Mesendoderm (in vitro differentiated cells): ENCODE measurements at places on chromosomes 7 and 10.

DNA sequence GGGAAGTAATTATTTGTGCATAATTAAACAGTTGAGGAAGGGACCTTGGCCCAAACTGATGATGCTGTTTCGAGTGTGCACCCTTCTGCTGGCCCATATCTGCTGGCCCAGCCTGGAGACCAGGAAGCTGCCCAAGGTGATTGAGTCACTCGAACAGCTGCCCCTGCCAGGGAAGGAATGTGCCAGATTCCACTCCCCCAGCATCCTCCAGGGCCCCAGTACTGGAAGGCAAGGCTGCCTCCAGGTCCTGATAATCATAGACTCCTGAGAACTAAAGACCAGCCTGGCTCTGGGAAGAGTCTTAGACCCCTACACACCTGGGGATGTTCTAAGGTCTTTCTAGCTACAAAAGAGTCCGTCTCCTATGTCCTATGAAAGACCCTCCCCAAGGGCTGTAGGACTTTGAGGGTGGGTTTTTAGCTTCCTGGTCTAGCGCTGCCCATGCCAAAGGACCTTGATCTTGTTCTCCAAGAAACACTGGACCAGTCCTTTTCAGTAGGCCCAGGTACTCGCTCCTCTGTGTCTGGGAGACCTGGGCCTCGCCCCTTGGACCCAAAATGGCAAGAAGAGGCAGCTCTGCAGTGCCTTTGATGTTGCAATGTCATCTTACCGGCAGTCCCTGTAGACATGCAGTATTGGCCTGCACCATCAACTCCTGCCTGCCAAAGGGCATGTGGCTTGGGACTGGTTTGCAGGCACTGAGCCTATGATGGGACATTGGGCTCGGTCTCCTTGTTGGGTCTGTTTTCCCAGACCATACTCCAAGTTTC, 103.2 kb upstream of the GPR26 start:
- DNase-seq: peak; percentile 33

DNA sequence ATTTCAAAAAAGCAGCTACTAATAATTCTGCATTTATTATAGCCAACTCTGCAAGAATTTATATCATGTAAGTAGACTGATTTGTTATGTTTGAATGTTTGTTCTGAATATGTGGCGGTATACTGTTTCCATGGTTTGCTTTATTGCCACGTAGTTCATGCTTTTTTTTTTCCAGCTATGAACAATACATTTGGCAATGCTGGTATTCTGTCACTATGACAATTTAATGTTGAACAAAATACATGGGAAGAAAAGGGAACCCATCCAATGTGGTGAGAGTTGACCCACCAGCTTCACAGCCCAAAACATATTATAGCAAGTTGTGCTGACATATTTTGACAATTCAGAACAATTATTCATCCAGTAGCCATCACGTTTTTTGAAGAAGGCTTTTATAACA, 145.6 kb downstream of the CCDC71L start:
- DNase-seq: no peak

DNA sequence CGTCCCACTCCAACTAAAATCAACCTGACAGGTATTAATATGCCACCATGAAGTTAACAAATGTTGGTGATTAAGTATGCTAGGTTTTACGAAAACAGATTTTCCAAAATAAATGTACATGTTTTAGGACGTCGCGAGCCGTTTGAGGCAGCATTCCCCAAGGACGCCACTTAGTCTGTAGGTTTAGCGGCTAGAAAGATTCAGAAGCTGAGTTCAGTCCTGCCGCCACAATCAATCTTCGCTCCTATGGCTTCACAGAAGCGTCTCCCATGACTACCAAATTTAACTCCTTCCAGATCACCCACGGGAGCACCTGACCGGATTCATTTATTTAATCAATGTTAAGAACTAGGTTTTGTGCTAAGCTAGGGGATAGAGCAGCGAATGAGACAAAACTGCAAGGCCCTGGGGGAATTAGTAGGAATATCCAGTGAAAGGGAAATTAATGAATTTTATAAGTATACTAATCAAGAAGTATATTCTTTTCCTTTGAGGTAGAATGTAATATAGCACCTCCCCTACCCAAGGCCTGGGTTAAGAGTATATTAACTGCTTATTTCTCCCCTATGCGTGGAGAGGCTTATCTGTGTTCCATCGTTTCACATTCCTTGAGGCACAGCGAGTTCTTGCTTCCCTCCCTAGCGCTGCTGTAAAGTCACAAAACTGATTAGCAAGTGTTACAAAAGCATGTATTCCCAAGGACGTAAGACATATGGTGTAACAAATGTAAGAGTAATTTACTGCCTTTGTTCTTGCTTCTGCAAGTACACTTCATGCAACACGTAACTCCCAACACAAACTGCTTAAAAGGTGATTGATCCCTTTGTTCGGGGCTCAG, 994 bp upstream of the CYP51A1 start:
- DNase-seq: peak; percentile 58

DNA sequence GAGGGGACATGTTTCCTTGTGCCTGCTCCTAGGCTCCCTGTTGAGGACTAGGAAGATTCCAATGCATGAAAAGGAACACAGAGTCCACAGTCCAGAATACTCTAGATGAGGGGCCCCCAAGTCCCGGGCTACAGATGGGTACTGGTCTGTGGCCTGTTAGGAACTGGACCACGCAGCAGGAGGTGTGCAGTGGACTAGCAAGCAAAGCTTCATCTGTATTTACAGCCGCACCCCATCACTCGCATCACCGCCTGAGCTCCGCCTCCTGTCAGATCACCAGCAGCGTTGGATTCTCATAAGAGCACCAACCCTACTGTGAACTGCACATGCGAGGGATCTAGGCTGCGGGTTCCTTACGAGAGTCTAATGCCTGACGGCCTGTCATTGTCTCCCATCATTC, 233.0 kb upstream of the MKLN1 start:
- DNase-seq: no peak

DNA sequence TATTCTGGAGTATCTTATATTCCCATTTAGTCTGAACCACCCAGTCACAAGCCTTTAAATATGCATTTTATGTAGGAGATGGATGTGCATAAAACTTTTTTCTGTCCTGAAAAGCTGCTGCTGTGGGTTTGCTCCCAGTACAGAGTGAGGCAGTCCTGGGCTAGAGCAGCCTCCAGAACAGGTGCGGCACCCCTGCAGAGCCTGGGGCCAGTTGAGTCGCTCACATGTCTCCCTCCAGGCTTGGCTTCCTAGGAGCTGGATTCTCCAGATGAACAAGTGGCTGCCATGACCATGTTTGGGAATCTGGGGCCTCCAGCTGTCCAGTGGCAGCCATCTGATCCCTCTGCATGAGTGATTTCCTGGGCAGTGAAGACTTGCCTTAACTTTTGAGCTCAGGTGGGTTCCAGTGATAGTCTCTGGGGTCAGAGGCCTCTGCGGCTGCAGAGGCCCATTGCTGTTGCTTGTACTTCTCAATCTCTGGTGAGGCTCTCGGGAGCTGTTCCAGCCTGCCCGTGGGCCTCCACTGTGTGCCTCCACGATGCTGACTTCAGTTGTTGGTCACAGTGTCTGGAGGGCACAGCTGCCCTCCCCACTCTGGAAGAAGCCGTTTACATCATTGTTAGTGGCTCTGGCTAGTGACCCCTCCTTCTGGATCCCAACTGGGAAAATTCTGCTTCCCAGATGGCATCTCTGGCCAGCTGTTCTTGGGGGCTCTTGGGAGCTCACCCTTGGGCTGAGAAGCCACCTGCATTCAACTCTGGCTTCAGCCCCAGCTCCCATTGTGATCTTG, 120.4 kb downstream of the EMX2 start:
- DNase-seq: no peak

DNA sequence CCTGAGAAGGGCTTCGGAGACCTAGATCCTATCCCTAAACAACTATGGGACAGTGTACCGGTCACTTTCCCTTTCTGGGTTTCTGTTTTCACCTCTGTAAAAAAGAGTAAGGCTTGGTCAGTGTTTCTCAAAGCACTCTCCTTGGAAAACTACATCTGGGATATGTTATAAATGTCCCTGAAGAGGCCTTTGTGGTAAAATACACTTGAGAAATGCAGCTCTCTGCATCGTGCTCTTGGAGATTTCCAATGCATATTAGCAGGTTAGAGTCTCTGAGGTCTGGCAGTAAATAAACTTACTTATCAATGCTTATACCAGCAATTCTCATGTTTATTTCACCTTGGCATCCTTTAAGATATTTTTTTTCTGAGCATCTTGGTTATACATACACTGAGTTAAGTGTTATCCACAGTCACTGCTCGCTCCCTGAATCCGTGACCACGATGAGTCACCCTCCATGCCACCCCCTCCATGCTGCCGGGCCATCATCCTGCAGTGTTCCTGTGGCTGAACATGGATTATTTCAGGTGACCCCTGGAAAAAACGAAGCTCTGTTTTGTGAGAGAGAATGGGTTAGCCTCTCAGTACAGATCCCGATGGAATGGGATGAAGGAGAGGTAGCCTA, 3.3 kb upstream of the TBXAS1 start:
- no peak for DNase-seq

- no peak for DNase-seq
Measured at GRCh38 chr10:25804505-25804904, 129.5 kb upstream of the MYO3A start.

GRCh38 chr10:57694956-57695608, 572.6 kb downstream of the IPMK start:
- DNase-seq: no peak

DNA sequence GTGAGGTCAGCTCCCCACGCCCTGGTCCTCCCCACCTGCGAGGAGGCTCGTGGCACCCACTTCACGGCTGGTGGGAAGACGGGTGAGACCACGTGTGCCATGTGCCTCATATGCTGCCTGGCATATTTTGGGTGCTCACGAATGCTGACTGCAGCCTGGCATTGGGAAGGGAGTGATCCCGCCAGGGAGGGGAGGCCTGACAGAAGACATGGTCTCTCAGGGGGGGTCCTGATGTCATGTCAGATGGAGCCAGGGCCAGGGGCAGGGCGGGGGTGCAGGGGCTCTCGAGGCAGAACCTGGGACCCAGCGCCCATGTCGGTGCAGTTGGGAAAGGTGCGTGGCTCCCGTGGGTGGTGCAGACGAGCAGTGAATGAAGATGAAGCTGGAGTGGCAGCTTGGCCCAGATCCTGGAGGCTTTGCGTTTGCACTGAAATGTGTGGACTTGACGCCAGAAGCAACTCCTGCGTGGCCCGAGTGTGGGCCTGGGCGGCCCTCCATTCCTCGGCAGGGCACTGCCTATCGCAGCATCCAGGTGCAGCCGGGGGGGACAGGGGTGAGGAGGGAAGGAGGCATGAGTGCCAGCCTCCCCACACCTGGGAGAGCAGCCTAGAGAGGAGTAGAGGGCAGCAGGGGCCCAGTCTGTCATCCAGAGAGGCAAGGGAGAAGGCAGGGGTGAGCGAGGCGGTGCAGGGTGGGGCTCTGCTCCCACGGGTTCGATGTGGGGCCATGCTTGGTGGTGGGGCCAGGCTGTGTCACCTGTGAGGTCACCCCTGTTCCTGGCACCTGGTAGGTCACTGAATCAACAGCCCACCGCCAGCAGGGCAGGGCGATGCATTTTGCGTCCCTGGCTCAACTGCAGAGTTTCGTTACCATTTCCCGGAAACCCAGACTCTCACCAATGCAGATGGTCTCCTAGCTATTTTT, 385.6 kb downstream of the DNAJB6 start:
- DNase-seq: no peak

DNA sequence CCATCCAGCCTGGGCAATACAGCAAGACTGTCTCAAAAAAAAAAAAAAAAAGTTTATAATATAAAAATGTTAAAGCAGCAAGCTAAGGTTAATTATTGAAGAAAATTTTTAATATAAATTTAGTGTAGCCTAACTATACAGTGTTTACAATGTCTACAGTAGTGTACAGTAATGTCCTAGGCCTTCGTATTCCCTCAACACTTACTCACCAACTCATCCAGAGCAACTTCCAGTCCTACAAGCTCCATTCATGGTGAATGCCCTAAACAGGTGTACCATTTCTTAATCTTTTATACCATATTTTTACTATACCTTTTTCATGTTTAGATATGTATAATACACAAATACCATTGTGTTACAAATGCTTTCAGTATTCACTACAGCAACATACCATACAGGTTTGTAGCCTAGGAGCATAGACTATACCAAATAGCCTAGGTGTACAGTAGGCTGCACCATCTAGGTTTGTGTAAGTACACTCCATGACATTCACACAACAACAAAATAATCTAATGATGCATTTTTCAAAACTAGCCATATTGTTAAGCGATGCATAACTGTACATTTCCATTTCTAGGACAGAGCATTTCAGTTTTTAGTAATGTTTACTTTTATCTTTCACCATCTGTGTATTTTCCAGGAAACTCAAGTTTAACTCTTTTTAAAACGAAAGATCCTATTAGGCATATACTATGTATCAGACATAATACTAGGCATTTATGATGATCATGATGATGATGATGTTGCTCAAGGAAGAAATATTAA, 43.3 kb downstream of the CNOT4 start:
- DNase-seq: no peak
